Heart right ventricle (tissue), 16 donors: ENCODE measurements at places on chromosomes 6 and 20. TPM values are rescaled to one million over a fixed set of nuclear protein-coding genes. Genes with fewer than 3 reads are reported as not detected.

GFRA4 gene
- polyA plus RNA-seq = not detected

EPPIN gene
- not detected for polyA plus RNA-seq

CD83 gene
- 0.68 TPM for polyA plus RNA-seq

CD164 gene
- 138 TPM for polyA plus RNA-seq

TBX18 gene
- polyA plus RNA-seq = 5.0 TPM

WFDC2 gene
- 0.66 TPM for polyA plus RNA-seq

DSP gene
- 56.5 TPM for polyA plus RNA-seq

HSPA1A gene
- polyA plus RNA-seq = 166 TPM

ZSCAN23 gene
- 0.44 TPM for polyA plus RNA-seq

DNA sequence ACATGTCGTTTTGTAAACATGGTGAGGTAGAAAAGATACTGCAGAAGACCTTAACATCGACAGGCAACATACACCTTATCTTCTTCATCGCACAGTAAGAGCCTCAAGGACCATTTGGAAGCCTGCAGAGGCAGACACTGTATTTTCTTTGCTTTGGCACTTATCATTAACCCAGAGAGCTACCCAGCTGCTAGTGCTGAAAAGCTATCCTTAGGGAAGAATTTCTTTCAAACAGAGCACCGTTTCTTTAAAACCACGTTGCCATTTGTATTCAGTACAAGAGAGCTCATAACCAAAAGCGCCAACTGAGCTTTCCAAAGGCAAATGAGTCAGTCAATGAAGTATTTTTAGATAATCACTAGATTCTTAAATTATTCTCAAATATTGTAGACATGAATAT is 306.6 kb downstream of the EPM2A start:
- DNase-seq = no peak

DNA sequence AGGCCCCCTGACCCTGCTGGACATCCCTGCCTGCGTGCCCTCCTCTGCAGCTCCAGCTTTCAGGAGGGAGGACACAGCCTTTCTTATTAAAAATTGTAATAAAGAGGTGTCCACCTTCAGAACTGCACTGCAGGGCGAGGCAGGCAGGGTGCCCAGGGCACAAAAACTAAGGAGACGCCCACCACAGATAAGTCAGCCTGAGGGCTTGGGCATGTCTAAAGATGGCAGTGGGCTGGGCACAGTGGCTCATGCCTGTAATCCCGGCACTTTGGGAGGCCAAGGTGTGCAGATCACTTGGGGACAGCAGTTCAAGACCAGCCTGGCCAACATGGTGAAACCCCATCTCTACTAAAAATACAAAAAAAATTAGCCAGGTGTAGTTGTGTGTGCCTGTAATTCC is 7.0 kb upstream of the C20orf144 start:
- no peak for DNase-seq

GRCh38 chr20:24275946-24276705 is 193.3 kb upstream of the SYNDIG1 start:
- no peak for DNase-seq

- no peak for DNase-seq
Measured at GRCh38 chr6:93784794-93785693, 365.7 kb upstream of the EPHA7 start.

DNA sequence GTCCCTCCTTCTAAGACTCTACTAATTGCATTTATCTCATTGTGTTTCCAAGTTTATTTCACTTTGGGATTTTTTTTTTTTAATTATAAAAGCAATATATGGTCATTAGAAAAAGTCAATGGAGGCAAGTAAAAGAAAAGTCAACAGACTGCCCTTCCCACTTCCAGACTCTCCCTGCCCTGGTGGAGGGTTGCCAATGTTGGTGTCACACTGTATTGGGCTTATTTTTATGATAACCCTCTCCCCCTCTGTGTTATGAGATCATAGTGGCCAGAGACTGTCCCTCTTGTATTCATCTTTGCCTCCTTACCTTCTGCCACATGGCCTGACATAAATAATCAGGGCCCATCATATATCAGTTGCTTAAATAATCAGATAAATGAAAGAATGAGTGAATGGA is 63.4 kb downstream of the LRRC1 start:
- DNase-seq = no peak

DNA sequence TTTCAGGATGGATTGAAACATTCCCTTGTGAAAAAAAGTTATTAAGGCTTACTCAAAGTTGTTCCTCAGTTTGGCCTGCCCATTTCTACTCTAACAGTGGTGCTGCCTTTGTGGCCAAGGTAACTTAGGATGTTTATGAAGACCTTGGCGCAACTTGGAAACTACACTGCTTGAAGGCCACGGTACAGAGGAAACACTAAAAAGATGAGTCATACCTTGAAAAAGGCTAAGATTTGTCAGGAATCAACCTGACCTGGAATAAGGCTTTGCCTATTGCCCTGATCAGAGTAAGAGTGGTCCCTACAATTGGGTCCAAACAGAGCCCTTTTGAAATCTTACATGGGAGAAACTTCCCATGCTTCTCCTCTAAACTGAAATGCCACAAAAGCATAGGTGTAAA is 119.9 kb upstream of the MOCS1 start:
- DNase-seq = no peak

- DNase-seq = no peak
Measured at GRCh38 chr6:24501374-24501773, 6.6 kb downstream of the ALDH5A1 start.

- DNase-seq = no peak
Measured at GRCh38 chr6:129593233-129593564, 116.8 kb downstream of the ARHGAP18 start.

GRCh38 chr6:124393536-124393935 is 568.7 kb upstream of the RNF217 start:
- DNase-seq = no peak

GRCh38 chr6:155943635-155944034 is 488.0 kb upstream of the NOX3 start:
- DNase-seq = no peak

DNA sequence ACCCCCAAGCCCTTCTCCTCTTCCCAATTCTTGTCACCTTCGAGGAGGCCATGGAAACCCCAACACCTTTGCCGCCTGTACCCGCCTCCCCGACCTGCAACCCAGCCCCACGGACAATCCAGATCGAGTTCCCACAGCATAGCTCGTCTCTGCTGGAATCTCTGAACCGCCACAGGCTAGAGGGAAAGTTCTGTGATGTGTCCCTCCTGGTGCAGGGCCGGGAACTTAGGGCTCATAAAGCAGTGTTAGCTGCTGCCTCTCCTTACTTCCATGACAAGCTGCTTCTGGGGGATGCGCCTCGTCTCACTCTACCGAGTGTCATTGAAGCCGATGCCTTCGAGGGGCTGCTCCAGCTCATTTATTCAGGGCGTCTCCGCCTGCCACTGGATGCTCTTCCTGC is 675 bp downstream of the ZBTB9 start:
- DNase-seq = no peak

- DNase-seq = no peak
Measured at GRCh38 chr6:100101644-100102043, 107.6 kb upstream of the MCHR2 start.

- no peak for DNase-seq
Measured at GRCh38 chr20:23136893-23137745, 51.0 kb upstream of the CD93 start.

GRCh38 chr20:4871486-4871885 is 129.8 kb downstream of the SLC23A2 start:
- DNase-seq = no peak

GRCh38 chr20:32984196-32984595 is 20.0 kb downstream of the SUN5 start:
- DNase-seq = no peak

- no peak for DNase-seq
Measured at GRCh38 chr6:17491416-17492142, 98.2 kb downstream of the CAP2 start.

- no peak for DNase-seq
Measured at GRCh38 chr6:36610956-36611336, 16.8 kb downstream of the SRSF3 start.

DNA sequence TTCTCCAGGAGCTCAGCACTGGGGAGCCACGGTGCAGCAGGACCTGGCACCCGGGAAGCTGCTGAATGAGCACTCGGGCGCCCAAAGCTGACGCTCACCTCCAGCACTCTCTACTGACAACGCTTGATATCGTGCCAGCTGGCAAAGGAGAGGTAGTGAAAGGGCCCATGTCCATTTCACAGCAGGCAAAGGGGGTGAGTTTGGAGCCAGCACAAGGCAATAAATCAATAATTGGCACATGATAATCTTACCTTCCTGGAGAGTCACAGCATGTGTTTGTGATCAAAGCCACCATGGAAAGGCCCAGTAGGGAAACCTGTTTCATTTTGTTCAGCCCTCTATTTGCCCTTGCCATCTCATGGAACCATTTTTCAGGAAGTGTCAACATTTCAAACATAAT is 23.3 kb upstream of the SMIM26 start:
- peak; percentile 17 for DNase-seq

DNA sequence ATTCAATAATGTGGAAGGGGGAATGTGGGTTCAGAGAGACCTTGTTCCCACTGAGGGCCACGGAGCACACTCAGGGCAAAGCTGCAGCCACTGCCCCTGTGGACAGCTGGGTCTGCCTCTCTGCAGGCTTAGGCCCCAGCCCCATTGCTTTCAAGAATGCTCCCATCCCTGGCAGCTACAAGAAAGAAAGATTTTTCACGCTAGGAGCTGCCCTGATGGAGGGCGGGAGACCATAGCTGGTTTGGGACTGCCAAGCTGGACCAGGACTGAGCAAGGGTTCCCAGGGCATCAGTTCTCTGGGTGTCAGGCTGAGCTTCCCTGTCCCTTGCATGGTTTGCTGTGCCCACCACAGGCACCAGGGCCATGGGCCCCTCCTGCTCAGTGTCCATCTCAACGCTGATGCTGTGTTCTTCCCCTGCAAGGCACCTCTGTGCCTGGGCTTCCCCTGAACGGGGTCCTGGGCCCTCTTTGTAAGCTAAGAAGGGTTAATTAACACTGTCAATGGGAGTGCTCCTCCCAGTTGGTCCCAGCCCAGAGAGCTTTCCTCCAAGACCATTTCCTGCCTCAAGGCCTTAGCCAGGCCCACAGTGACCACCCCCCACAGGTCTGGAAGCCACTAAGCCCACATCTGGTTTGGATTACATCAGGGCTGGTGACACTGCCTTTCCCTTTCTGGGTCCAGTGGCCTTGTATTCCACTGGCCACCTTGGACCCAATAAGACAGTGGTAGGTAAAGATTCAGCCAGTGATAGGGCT is 8.4 kb downstream of the FOXS1 start:
- no peak for DNase-seq

DNA sequence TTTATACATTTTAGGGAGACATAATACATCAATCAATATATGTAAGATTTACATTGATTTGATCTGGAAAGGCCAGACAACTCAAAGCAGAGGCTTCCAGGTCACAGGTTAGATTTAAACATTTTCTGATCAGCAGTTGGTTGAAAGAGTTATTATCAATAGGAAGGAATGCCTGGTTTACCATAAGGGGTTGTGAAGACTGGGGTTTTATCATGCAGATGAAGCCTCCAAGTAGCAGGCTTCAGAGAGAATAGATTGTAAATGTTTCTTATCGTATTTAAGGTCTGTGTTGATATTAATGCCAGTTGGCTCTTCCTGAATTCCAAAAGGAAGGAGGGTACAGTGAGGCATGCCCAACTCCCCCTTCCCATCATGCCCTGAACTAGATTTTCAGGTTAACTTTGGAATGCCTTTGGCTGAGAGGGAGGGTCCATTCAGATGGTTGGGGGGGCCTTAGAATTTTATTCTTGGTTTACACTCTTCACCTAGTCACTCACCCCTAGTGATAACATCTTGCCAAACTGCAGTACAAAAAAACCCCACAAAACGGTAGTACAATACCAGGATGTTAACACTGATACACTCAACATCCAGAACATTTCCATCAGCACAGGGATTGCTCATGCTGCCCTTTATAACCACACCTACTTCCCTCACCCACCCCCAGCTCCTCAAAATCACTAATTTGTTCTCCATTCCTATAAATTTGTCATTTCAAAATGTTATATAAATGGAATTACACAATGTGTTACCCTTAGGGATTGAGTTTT is 259.6 kb upstream of the PLN start:
- DNase-seq = no peak

DNA sequence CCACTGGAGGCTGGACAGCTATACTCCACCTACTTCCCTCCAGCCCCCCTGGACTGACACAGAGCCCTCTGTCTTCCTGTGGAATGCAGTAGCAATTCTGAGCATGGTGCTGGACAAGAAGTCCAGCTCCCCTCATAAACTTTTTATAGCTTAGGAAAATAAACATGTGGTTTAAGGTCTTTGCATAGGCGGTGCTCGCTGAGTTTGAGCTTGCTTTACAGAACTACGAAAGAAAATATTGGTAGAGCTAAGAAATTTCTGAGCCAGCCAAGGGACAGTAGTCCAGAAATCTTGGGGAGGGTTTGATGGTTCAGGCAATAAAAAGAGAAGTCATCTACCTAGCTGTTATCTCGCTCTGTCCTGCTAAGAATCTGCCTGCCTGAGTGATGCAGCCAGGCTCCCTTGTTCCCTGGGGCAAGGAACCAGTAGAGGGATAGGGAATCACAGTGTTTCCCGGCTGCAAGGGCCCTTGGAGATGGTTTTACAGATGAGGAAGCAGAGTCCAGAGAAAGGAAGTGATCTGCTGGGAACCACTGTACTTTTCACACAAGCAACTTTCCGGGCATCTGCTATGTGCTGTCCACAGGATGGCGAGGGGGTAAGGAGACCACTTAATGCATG is 343.4 kb downstream of the CDC5L start:
- no peak for DNase-seq

GRCh38 chr6:42017021-42017643 is 33.2 kb upstream of the TAF8 start:
- DNase-seq = no peak

- peak; percentile 89 for DNase-seq
Measured at GRCh38 chr20:47317127-47317895, 39.2 kb downstream of the ZMYND8 start.

GRCh38 chr6:157608221-157609075 is 214.6 kb upstream of the SNX9 start:
- DNase-seq = no peak

DNA sequence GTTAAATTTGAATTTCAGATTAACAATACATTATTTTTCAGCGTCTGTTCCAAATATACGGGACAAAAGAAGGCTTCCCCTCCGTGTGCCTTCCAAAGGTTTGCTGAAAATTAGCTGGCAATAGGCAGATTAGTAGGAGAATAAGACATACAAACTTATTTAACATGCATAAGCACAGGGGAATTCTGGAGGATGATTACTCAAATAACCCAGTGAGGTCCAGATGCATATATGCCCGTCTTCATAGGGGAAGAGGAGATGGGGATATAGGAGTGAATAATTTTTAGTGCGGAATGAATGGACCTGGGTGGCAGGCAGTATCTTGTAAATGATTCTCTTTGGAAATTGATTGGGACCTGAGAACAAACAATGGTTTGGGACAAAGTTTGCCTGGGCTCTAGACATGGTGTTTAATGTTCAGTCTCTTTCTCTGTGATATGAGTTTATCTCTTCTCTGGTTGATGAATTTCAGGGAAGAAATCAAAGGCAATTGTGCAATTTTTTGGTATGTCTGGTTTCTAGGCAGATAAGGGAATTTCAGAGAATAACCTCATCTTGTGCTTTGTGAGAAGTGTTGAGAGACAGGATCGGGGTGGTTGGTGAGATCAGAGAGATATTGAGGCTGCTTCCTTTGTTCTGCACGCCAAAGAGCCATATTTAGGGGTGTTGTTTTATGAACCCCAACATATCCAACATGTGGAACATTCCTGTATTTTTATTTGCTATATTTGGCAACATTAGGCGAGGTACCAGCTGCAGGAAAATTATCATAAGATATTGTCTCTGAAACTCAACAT is 63.7 kb downstream of the MKKS start:
- DNase-seq = no peak

GRCh38 chr6:16583144-16583762 is 178.0 kb downstream of the ATXN1 start:
- DNase-seq = no peak

GRCh38 chr20:53260168-53260567 is 288.0 kb downstream of the TSHZ2 start:
- no peak for DNase-seq
